ENCODE measurements at places on chromosomes 1 and 21.

DNA sequence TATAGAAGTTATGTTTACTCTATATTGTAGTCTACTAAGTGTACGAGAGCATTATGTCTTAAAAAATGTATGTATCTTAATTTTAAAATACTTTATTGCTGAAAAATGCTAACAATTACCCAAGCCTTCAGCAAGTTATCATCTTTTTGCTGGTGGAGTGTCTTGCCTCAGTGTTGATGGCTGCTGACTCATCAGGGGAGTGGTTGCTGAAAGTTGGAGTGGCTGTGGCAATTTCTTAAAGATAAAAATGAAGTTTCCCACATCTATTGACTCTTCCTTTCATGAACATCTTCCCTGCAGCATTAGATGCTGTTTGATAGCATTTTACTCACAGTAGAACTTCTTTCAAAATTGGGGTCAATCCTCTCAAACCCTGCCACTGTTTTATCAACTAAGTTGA lies 95.8 kb downstream of the CDC7 start:
- DNase-seq = no peak

DNA sequence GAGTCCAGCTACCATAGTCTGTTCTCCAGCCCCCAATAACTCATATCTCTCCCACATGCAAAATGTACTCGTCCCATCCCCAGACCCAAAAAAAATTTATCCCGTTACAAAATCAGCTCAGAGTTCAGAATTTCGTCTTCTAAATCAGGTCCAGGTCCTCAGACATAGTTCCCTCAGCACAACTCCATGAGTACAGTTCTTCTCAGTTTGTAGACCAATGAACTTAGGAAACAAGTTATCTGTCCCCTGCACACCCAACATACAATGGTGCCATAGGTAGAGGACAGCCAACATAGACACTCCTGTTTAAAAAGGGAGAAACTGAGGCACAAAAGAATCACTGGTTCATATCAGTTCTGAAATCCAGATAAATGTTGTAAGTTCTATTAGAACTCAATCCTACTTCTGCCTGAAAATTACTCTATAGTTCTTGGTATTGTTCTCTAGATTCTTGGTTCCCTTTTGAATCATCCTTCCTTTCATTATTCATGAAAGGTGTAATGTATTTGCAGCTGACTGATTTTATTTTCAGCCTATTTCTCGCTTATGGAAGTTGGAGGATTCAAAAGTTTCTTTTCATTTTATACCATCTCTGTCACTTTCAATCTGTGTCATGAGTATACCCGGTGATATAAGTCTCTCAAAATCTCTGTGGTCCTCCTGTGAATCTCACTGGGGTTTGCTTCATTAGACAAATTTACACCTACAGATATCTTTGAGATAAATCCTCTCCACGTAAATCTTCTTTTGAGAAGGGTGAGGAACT lies 75.8 kb upstream of the TSPAN2 start:
- no peak for DNase-seq

- DNase-seq = no peak
These were observed 70.0 kb upstream of the MAGI3 start for GRCh38 chr1:113320272-113320671.

GRCh38 chr21:28427394-28428022 lies 565.2 kb downstream of the LTN1 start:
- no peak for DNase-seq

- no peak for DNase-seq
These were observed 58.9 kb upstream of the LRRC8D start for GRCh38 chr1:89761901-89762300.

DNA sequence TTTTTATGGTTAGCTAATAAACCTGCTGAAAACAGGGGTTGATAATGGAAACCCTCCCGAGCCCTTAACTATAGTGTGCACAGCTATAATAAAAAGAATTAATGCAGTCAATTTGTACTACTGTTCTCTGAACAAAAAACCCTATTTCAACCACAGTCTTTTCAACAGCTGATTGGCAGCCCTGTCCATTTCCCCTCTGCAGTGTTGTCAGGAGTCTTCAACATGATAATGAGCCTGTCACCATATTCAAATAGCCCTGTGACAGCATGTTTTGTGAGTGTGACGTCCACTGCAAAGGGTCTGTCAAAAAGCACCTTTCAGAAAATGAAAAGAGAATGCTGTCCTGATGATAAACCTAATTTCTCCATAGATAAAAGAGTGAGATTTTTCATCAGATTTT lies 92.7 kb downstream of the ESRRG start:
- no peak for DNase-seq

GRCh38 chr1:56359056-56359455 lies 220.3 kb downstream of the PLPP3 start:
- DNase-seq = no peak

- no peak for DNase-seq
These were observed 18.5 kb downstream of the NPHP4 start for GRCh38 chr1:5973771-5974170.

DNA sequence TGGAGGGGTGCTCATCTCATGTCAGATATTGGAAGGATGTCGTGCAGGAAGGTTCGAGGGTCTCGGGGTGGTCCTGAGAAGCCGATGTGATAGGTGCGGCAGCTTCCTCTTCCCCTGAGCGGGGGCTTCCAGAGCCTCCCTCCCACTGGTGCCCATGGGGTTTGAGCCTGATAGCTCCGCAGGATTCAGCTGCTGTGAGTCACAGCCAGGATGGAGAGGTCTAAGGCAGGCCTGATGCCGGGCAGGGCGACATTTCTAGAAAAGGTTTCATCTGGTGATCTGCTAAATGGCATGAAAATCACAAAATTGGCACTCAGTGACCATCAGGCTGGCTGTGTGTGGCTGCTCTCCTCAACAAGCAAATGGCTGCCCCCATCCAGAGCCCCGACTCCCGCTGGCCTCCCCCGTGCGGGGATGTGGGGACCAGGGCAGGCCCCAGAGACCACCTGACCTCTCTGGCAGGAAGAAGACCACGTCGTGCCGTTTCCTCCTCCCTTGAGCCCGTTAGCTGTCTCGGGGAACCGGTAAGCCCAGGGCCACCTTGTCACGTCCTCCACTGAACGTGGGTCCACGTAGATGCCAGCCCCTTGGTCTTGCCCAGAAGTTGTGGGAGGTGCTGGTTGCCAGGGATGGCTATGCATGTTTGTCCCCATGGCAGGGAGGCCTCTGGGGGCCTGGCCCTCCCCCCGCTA lies 66.1 kb downstream of the SKI start:
- no peak for DNase-seq

- DNase-seq = peak; percentile 21
These were observed at the start of gene PADI2 for GRCh38 chr1:17119076-17119772. Gene PADI2, minus strand, starts transcription at chr1:17119451. Its CDS starts 80 bp downstream, at chr1:17119371.

- DNase-seq = no peak
These were observed 20.9 kb upstream of the AGTRAP start for GRCh38 chr1:11714831-11715575.

- DNase-seq = no peak
These were observed 1144.3 kb upstream of the NCAM2 start for GRCh38 chr21:19853709-19854575.

- DNase-seq = no peak
These were observed 522.6 kb downstream of the PTPRU start for GRCh38 chr1:29758781-29759499.

- no peak for DNase-seq
These were observed 90.0 kb upstream of the NFASC start for GRCh38 chr1:204780630-204781029.

DNA sequence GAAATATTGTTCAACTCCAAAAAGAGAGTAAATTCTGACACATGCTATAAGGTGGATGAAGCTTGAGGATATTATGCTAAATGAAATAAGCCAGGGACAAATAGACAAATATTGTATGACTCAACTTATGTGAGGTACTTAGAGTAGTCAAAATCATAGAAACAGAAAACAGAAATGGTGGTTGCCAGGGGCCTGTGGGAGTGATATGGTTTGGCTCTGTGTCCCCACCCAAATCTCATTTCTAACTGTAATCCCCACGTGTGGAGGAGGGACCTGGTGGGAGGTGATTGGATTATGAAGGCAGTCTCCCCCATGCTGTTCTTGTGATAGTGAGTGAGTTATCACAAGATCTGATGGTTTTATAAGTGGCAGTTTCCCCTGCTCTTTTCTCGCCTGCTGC lies 24.7 kb upstream of the DISP1 start:
- no peak for DNase-seq

- DNase-seq = no peak
These were observed 8.0 kb downstream of the PHLDA3 start for GRCh38 chr1:201460814-201461644.

GRCh38 chr1:69638673-69639072 lies 71.0 kb downstream of the LRRC7 start:
- DNase-seq = no peak

GRCh38 chr21:25494804-25495203 lies 112.5 kb downstream of the MRPL39 start:
- no peak for DNase-seq

DNA sequence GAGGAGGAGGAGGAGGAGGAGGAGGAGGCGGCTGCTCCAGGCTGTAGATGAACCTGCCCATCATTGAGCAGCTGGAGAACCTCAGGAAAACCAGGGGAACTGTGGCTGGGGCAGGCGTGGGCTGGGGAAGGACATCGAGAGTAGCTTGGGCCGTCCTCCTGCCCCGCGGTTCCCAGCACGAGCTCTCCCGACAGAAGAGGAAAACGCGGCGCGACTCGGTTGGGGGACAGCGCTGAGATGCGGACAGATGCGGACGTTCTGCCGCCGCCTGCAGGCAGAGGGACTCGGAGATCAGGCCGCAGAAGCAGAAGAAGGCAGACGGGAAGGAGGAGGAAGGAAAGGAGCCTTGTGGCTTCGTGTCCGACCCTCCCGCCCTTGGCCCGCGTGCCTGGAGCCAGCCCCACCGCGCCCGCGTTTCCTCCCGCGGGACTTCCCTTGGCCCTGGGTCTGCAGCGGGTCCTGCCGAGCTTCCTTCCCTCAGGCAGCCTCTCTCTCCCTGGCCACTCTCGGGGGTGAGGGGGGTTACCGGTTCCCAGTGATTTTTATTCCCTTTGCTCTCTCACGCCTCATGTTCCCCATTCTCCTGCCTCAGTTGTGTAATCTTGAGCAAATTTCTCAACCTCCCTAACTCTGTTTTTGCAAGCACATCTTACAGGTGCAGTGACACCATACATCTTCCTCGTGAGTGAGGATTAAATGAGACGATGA lies 1.7 kb upstream of the TNFRSF9 start:
- DNase-seq = peak; percentile 19

GRCh38 chr1:179303200-179303785 lies 9.7 kb downstream of the SOAT1 start:
- DNase-seq = no peak

DNA sequence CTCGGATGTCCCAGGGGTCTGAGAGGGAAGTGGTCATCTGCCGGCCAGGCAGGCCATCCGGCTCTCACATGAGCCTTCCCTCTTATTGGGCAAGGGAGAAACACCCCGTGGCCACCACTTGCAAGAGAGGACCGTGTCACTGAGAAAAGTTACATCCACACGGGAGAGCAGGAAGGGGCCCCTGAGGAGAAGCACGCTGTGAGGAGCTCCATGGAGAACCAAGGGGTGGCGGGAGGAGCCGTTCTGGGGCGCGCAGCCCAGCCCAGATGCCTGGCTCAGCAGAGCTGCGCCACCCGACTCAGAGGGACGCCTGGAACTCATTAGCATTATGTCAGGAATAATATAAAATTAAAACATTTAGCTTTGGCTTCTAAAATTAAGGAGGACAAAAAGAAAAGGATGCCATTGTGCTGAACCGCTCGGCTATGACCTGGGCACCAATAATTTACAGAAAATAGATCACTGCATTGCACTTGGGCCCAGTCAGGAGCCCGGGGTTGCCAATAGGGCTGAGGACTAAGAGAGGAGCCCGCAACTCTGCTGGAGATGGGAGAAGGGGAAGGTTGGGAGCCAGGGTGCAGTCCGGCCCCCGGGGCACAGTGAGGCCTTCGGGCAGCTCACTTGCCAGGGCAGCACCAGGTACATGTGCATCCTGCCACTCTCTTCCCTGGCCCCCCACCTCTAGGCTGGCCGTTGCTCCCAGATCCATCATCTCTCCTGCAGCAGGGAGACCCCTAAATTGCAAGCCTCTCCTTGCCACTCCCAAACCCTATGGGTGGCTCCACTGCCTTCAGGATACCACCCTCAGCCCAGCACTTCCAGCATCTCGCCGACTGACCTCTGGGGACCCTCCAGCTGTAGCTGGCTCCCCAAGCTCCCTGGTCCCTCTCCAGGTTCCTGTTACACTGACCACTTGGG lies 84.8 kb downstream of the DMRTB1 start:
- no peak for DNase-seq

- DNase-seq = no peak
These were observed 7.0 kb upstream of the TUT4 start for GRCh38 chr1:52559875-52560274.

GRCh38 chr21:21177353-21177986 lies 179.3 kb downstream of the NCAM2 start:
- no peak for DNase-seq

DNA sequence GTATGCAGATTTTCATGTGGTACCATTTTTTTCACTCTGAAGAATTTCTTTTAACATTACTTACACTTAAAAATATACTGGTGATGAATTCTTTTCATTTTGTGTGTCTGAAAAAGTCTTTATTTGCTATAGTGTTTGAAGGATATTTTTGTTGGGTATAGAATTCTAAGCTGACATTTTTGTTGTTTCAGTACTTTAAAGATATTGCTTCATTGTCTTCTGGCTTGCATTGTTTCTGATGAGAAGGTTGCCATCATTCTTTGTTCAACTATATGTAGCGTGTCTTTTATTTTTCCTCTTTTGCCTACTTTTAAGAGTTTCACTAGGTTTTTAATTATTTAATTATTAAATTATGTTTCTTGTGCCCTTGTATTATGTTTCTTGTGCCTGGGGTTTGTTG lies 8.0 kb downstream of the HS2ST1 start:
- no peak for DNase-seq

GRCh38 chr1:199205740-199206441 lies 567.1 kb downstream of the PTPRC start:
- DNase-seq = no peak

- no peak for DNase-seq
These were observed 4.8 kb downstream of the THBS3 start for GRCh38 chr1:155202731-155203515.

DNA sequence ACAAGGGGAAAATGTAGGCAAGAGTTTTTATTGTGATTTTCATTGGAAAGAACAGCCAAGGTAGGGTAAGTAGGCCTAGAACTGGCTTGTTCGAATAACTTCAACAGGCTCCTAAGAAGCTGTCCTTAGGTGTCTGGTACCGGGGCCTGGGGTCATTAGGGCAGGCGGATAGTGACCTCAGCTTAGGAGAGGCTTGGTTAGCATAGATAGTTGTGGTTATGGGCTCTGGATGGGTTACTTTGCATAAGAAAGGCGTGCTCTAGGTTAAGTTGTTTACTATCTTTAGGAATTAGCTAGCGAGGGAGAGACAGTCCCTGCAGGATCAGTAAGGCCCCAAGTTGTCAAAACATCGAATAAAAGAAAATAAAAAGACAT lies 20.7 kb upstream of the HPCAL4 start:
- no peak for DNase-seq

GRCh38 chr1:168261390-168261789 lies 19.3 kb upstream of the TBX19 start:
- no peak for DNase-seq

DNA sequence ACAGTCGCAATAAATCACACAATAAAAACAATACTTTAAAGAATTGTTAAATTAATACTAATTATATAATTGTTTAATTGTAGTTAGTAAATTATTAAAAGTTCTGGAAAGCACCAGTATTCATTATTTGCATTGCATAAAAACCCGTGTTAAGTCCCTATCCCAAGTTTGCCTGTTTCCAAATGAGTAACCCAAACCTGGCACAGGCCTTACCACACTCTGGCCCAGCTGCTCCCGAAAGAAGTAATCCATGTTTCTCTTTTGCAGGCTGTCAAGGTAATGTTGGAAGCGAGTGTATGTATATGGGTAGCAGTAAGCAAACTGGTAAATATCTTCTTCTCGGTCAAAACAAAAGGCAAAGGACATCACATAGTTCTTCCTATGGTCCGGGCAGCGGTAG lies 268.7 kb upstream of the BEND5 start:
- no peak for DNase-seq
